CD14-positive monocyte (primary cell): ENCODE measurements at places on chromosomes 6 and 20.

DNA sequence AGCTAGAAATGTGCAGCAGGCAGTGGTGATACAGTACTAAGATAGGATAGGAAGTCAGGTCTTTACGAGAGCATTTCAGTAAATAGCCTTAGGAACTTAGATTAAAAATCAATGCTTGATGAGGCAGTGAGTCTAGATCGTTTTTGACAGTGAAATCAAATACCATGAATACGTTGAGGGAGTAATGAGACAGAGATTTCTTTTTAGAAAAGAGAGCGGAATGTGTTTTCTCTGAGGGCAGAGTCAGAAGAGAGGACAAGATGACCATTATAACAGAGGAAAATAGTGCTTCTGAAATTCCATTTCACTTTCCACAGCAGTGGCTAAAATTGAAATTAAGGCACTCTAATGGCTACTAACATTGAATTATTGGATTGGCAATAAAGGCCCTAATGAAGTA is 339.6 kb downstream of the UTRN start:
- H3K27me3 ChIP-seq = no peaks in the 10 kb centered on the region
- peaks cover 1% of the 10 kb centered on the region for H3K4me1 ChIP-seq
- no peaks in the 10 kb centered on the region for H3K36me3 ChIP-seq
- DNase-seq = no peak
- no peak overlapping the region for H3K4me3 ChIP-seq

- no peaks in the 10 kb centered on the region for H3K36me3 ChIP-seq
- H3K4me3 ChIP-seq = no peak overlapping the region
- H3K4me1 ChIP-seq = no peaks in the 10 kb centered on the region
- no peak for DNase-seq
- H3K27ac ChIP-seq = no peak overlapping the region
- no peaks in the 10 kb centered on the region for H3K27me3 ChIP-seq
These were observed 94.8 kb downstream of the GRM1 start for GRCh38 chr6:146123616-146124015.

DNA sequence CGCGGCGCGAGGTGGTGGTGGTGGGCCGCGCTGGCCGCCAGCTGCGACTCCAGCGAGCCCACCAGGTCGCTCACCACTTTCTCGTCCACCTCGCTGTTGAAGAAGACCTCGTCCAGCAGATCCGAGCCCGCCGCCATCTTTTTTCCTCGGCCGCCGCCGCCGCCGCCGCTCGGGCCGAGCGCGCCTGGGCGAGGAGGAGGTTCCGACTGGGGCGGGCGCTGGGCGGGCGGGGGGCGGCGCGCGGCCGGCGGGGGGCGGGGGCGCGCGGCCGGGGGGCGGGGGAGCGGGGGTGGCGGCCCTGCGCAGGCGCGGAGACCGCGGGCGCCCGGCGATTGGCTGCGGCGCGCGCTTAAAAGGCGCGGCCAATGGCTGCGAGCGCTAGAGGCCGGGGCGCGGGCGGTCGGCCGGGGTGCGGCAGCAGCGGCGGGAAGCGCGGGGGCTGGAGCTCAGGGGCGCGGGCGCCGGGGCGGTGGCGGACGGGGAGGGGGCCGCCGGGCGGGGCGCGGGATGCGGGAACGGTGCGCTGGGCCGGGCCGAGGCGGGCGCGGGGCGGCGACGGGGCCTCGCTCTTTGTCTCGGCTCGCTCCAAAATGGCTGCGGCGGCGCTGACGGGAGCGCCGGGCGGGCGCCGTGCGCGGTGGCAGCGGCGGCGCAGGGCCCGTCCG is at the start of gene TAF4:
Gene TAF4, minus strand, starts transcription at position 208 of the 665 bp plus-strand sequence. Its CDS starts 71 bp downstream, at position 137.
- H3K4me3 ChIP-seq = peak within 1 kb of the TSS; percentile 89
- H3K36me3 ChIP-seq = no peaks in the 10 kb centered on the region
- peaks cover 44% of the 10 kb centered on the region for H3K4me1 ChIP-seq
- H3K27me3 ChIP-seq = no peaks in the 10 kb centered on the region
- DNase-seq = peak; percentile 84

DNA sequence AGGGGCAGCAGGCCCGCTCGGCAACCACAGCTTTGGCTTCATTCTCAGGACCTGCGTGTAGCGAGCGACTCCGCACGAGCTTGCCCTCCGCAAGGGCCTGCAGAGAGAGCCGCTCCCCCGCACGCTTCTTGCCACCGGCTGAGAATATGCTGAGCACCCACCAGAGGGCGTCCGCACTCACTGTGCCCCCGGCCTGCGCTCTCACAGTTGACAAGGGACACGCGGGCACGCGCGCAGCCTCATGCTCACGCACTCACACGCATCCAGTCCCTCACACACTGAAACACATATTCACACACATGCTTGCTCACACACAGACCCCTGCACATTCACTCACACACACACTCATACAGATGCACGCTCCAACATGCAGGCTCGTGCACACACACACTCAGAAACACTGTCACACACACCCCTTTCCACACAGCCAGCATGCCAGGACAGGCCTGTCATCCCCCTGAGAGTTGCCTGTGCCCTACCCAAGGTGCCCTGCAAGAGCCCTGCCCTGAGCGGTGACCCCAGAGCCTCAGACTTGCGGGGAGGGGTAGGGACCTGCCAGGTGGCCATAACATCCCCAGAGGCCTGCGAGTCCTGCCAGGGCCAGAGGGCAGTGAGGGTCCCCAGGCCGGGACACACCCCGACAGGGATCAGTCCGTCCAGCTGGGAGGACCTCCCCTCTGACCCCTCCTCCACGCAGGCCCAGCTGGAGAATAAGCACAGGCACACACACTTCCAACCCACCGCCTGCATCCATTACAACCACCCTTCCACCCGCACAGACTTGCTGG is 174.1 kb downstream of the BMP7 start:
- H3K27me3 ChIP-seq = no peaks in the 10 kb centered on the region
- H3K4me3 ChIP-seq = no peak overlapping the region
- DNase-seq = peak; percentile 10
- H3K36me3 ChIP-seq = no peaks in the 10 kb centered on the region
- H3K4me1 ChIP-seq = no peaks in the 10 kb centered on the region
- no peak overlapping the region for H3K27ac ChIP-seq

- peaks cover 15% of the 10 kb centered on the region for H3K27me3 ChIP-seq
- H3K36me3 ChIP-seq = no peaks in the 10 kb centered on the region
- DNase-seq = peak; percentile 32
- no peaks in the 10 kb centered on the region for H3K4me1 ChIP-seq
- H3K4me3 ChIP-seq = no peak overlapping the region
These were observed 383.8 kb downstream of the TFAP2A start for GRCh38 chr6:10030942-10031537.

- no peaks in the 10 kb centered on the region for H3K27me3 ChIP-seq
- no peak overlapping the region for H3K4me3 ChIP-seq
- no peak overlapping the region for H3K27ac ChIP-seq
- H3K4me1 ChIP-seq = no peaks in the 10 kb centered on the region
These were observed 155.8 kb upstream of the ESR1 start for GRCh38 chr6:151651639-151652038.

DNA sequence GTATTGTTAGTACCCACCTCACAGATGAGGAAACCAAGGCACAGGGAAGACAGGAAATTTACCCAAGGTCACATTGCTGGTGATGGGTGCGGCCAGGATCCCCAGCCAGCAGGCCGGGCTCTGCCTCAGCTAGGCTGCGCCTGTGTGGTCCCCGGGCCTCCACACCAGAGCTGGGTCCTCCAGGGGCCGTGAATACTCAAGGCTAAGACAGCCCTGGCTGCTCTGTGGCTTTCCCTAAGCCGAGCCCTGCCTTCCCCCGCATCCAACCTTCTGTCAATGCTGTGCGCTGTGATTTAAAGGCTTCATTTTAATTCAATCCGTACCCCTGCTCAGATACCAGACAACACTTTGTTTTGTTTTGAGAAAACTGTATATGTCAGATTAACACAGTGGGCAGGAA is 246.7 kb downstream of the TTLL2 start:
- no peaks in the 10 kb centered on the region for H3K4me1 ChIP-seq
- H3K36me3 ChIP-seq = no peaks in the 10 kb centered on the region
- no peaks in the 10 kb centered on the region for H3K27me3 ChIP-seq
- DNase-seq = no peak
- H3K4me3 ChIP-seq = no peak overlapping the region
- no peak overlapping the region for H3K27ac ChIP-seq

DNA sequence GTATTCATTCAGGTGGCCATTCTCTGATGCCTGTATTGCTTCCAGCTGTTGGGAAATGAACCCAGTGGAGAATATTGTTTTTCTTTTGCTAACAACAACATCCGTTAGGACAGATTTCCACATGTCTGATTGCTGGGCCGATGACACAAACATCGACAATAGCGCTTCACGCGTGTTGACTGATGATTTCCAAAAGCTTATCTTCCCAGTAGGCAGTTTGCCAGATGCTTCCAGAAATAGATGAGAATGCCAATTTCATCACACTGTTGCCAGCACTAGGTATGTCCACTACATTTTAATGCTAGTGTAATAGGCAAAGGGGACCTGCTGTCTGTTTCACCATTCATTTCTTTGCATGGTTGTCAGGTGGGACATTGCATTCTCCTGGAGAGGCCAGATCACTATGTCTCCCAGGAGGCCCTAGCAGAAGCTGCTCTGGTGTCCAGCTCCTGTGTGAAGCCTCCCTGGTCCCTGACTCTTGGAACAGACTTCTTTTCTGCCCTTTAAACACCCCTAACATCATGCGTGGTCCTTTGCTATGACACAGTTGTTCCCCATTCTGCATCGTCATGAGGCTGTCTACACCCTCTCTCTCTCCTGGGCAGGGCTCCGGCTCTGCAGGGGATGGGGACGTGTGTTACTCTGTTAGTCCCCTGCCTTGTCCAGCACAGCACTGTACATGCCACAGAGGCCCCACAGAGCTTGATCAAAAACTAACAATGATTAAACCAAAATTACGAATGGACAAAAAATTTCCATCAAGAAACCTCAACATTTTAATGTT is 181.6 kb downstream of the CDH26 start:
- H3K27me3 ChIP-seq = no peaks in the 10 kb centered on the region
- peaks cover 60% of the 10 kb centered on the region for H3K4me1 ChIP-seq
- H3K4me3 ChIP-seq = no peak overlapping the region
- H3K36me3 ChIP-seq = no peaks in the 10 kb centered on the region
- DNase-seq = peak; percentile 24
- H3K27ac ChIP-seq = no peak overlapping the region

DNA sequence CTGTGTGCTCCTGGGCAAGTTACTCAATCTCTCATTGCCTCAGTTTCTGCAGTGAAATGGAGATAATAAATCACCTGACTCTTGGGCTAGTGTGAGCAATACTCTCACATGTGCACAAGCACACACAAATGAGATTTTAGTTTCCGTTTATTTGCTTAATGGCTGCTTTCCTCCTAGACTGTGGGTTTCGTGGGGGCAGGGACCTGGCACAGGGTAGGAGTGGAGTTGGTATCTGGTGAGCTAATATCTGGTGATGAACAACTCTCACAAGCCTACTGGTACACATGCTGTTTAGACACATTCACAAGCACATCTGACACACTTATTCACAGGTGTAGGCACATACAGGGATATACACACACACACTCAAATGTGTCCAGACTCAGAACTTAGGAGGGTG is 73.8 kb downstream of the TOX2 start:
- DNase-seq = no peak
- no peak overlapping the region for H3K4me3 ChIP-seq
- no peaks in the 10 kb centered on the region for H3K36me3 ChIP-seq
- H3K27ac ChIP-seq = no peak overlapping the region

GRCh38 chr20:14012671-14013070 is 17.4 kb downstream of the MACROD2 start:
- no peaks in the 10 kb centered on the region for H3K27me3 ChIP-seq
- DNase-seq = no peak
- H3K4me1 ChIP-seq = no peaks in the 10 kb centered on the region
- H3K36me3 ChIP-seq = no peaks in the 10 kb centered on the region
- no peak overlapping the region for H3K27ac ChIP-seq
- no peak overlapping the region for H3K4me3 ChIP-seq

DNA sequence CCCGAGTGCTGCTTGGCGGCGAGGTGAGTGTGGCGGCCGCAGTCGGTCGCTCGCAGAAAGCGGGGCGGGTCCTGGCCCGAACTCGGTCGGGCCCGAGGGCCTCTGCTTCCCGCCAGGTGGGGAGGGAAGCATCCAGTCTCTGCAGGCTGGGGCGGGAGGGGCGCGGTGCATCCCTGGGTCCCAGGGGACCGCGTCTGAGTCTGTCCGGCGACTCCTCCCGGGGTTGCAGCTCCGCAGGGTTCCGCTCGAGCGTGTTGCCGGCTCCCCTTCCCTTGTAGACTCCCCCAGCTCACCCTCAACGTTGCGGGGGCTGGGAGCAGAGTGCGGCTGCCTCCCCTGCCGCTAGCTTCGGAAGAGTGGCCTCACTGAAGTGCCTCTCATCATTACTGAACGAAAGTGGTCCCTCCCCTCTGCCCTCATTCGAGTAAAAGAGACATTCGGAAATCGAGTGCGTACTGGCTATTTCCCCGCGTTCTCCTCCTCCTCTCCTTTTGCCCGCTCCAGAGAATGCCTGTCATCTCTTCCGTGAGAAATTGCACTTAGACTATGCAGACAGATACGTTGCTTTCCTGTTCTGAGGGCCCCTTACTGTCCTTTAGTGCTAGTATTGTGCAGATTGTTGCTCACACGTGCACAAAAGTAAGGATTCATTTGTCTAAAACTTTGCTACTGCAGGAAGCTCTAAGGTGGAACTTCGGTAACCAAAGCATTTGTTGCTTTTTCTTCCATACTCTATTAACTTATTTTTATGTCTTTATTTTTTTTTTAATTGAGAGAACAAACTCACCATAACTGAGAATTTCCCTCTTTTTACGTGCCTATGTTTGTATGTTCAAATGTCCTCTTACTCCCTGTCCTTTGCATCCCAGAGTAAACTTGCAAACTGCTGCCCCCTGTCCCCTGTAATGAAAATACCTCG is 751 bp downstream of the MAP3K4 start:
- H3K27me3 ChIP-seq = peaks cover 3% of the 10 kb centered on the region
- DNase-seq = peak; percentile 26
- peak overlapping the region; percentile 93 for H3K4me3 ChIP-seq
- no peaks in the 10 kb centered on the region for H3K36me3 ChIP-seq
- peaks cover 22% of the 10 kb centered on the region for H3K4me1 ChIP-seq
- H3K27ac ChIP-seq = peak overlapping the region; percentile 80

- DNase-seq = no peak
- no peaks in the 10 kb centered on the region for H3K36me3 ChIP-seq
- H3K27ac ChIP-seq = no peak overlapping the region
- H3K27me3 ChIP-seq = no peaks in the 10 kb centered on the region
These were observed 30.2 kb upstream of the SGK1 start for GRCh38 chr6:134347885-134348805.

- no peak overlapping the region for H3K27ac ChIP-seq
- no peak for DNase-seq
- H3K4me3 ChIP-seq = no peak overlapping the region
- H3K4me1 ChIP-seq = no peaks in the 10 kb centered on the region
These were observed 173.0 kb downstream of the GMDS start for GRCh38 chr6:2072453-2072852.

DNA sequence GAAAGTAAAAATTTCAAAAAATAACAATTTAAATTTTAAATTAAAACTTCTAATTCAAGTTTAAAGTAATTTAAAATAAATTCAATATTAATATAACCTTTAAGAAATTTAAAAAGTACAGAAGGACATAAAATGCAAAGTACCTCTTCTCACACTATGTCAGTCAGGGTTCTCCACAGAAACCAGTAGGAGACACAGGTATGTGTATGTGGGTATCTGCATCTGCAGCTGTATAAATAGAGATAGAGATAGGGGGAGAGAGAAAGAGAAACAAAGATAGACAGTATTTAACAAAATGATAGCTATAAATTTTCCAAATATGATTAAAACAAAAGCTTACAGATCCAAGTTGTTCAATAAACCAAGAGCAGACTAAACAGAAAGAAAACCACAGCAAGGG is 190.8 kb downstream of the ERMARD start:
- H3K36me3 ChIP-seq = no peaks in the 10 kb centered on the region
- no peak overlapping the region for H3K27ac ChIP-seq
- H3K27me3 ChIP-seq = no peaks in the 10 kb centered on the region
- H3K4me1 ChIP-seq = no peaks in the 10 kb centered on the region
- no peak for DNase-seq
- H3K4me3 ChIP-seq = no peak overlapping the region
